ENCODE measurements at places on chromosomes 7 and 10. TPM values are rescaled to one million over a fixed set of nuclear protein-coding genes. Genes with fewer than 3 reads are reported as not detected.

Gene FLNC
- 7.8 TPM for total RNA-seq

DNA sequence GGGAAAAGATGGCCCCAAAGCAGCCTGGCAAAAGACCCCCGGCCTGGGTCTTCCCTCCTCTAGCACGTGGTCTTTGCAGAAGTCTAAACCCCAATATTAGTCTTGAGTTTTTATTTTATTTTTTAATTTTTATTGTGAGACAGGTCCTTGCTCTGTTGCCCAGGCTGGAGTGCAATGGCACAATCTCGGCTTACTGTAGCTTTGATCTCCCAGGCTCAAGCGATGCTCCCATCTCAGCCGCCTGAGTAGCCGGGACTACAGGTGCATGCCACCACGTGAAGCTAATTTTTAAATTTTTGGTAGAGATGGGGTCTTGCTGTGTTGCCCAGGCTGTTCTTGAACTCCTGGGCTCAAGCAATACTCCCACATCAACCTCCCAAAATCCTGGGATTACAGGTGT lies 40.3 kb upstream of the MXI1 start:
- H3K4me1 ChIP-seq, result no peaks in the 10 kb centered on the region

Gene HTR5A
- not detected for total RNA-seq

Gene BAG3
- 57.6 TPM for total RNA-seq

Gene FGFBP3
- total RNA-seq, result 4.8 TPM

GRCh38 chr10:68560943-68561864 lies 1.1 kb downstream of the TET1 start:
- H3K27ac ChIP-seq, result peak overlapping the region; percentile 88
- DNase-seq, result peak; percentile 68
- H3K27me3 ChIP-seq, result no peaks in the 10 kb centered on the region
- peak overlapping the region; percentile 80 for H3K4me3 ChIP-seq
- peaks cover 21% of the 10 kb centered on the region for H3K4me1 ChIP-seq
